ENCODE measurements at places on chromosomes 1 and 21. TPM values are rescaled to one million over a fixed set of nuclear protein-coding genes. Genes with fewer than 3 reads are reported as not detected.
A peak's percentile ranks its signal among the peaks of the same experiment; 100 is the strongest.

IL20 gene
- polyA plus RNA-seq: not detected

ATP1B1 gene
- polyA plus RNA-seq: 25.0 TPM

TAL1 gene
- not detected for polyA plus RNA-seq

COL8A2 gene
- 1.5 TPM for polyA plus RNA-seq

LRIF1 gene
- 10.0 TPM for polyA plus RNA-seq

RIIAD1 gene
- not detected for polyA plus RNA-seq

PALMD gene
- polyA plus RNA-seq: 0.37 TPM

DNA sequence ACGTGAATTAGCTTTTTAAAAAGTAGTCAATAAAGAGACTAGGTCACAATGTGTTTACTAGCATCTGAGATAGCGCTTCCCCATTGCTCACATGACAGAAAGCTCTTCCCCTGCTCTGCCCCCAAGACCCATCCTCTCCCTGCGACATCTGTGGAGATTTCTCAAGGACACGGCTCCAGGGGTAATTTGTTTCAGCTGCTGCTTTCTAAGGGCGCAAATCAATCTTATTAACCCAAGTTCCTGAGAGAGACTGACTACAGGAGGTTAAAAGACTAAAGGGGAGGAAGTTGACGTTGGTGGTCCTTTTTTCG is at the start of gene MYOCOS:
Gene MYOCOS, plus strand, starts transcription at position 92 of the 311 bp plus-strand sequence. CDS start 1,641 bp downstream, outside the sequence.
- DNase-seq: no peak

GRCh38 chr1:163672976-163673758 is 351.4 kb downstream of the NUF2 start:
- DNase-seq: no peak

GRCh38 chr1:185358957-185359356 is 41.9 kb upstream of the IVNS1ABP start:
- no peak for DNase-seq

- DNase-seq: no peak
Measured at GRCh38 chr1:213507472-213508223, 456.6 kb downstream of the RPS6KC1 start.

GRCh38 chr1:85174503-85174902 is 26.3 kb downstream of the SYDE2 start:
- DNase-seq: peak; percentile 1

DNA sequence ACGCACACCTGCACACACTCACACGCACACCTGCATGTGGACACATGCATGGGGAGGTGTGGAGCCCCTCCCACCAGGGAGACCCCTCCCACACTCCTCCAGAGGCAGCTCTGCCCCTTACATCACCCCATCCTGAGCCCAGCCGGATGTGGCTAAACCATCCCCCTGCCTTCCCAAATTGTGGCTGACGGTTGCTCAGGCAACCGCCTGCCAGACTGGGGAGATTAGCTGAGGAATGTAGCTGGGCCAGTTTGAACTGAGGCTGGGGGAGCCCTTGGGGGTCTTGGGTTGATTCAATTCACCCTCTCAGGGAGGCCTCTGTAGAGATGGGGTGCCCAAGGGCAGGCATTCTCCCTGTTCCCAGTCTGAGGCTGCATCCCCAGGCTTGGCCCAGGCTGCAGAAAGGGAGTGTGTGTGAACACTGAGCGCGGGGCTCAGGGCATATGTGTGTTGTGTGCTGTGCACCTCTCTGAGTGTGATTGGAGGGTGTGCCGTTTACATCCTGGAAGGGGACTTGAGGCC is 12.9 kb downstream of the PTPRU start:
- no peak for DNase-seq

- no peak for DNase-seq
Measured at GRCh38 chr1:48932366-48932765, 155.7 kb upstream of the BEND5 start.

DNA sequence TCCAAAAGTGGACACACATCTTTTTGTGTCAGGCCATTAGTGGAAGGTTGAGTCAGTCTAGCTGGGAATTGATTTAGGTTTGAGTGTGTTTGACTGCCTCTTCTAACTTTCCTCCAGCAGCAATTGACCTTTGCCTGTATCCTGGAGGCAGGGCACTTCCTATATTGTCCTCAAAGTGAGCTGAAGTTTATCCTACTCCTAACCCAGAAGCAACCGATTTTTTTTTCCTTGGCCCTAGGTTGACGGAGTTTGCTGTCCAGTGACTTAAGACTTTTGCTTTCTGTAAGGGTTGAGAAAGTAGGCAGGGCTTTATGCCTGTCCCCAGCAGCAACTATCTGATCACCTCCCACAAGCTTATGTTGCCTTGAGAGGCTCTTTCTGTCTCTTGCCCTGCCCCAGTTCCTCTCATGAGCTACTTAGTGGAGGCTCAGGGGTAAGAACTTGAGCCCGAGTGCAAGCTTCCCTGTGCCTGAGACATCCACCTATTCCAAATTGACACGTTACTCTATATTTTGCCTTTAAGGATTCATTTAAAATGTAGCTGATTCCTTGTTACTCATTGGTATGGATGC is 30.9 kb downstream of the SLC35F3 start:
- no peak for DNase-seq

GRCh38 chr21:15688809-15689208 is 41.0 kb upstream of the USP25 start:
- DNase-seq: no peak

DNA sequence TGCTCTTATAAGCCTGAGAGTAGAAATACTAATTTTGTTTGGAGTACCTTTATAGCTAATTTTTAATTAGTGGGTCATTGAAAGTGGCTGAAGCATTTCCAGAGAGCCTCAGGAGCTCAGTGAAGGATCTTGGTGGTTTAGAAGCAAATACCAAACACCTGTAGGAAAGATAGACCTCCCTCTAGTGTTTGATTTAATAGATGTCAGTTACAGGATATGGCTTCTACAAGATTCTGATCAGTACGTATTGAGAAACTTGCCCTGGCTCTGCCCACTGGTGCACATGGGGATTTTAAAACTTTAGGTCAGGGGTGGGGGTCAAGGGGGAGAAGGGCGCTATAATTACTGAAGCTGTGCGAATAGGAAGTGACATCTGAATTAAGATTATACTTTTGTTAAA is 122.2 kb downstream of the POU2F1 start:
- DNase-seq: no peak

DNA sequence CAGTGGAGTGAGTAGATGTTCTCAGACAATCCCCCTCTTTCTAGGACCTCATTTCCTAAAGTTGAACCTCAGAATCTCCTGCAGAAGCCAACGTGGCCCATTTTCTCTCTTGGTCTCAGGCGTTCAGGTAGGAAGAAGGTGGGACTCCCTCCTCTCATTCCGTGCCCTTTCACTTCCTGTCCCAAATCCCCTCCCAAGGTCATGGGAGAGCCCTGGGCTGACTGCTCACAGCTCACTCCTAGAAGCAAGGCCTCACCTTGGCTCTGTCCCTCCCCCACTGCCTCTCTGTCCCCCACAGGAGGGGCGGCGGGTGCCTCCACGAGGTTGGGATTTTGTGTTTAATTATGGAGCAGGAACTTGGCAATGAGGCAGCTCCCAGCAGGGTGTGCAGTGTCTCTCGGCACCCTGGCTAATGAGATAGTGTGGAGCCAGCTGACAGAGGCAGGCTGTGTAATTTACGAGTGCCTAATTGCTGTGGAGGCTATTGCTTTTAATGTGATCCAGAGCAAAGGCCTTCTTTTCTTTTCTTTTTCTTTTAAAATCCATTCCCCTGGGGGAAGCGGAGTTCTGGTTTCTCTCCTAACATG is 9.1 kb upstream of the CDK18 start:
- no peak for DNase-seq

GRCh38 chr1:88036345-88037014 is 647.6 kb upstream of the PKN2 start:
- no peak for DNase-seq

GRCh38 chr1:53644496-53644895 is 94.5 kb downstream of the GLIS1 start:
- DNase-seq: no peak

DNA sequence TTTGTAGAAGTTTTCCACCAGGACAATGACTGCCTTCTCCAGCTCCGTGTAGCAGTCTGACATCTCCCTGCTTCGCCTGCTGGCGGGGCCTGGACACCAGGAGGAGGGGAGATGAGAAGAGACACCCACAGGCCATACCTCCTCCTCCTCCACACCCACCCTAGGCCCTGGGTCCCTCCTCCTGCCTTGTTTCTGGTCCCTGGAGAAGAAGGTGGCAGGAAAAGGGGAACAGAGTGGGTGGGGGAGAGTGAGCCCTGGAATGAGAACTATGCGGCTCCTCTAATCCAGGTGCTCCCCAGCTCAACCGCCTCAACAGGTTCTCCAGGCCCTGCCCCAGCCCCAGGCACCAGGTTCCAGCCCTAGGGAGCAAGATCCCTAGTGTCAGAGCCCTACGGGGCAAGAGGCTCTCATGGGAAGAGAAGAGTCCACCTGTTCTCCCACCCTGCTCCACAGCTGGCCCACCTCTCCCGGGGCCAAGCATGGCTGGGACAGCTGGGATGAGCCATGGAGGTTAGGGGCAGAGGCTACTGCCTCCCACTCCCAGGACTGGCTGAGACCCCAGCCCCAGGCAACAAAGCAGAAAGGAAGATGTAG is 4.8 kb downstream of the S100A16 start:
- DNase-seq: no peak

- DNase-seq: no peak
Measured at GRCh38 chr1:155645034-155645598, 35.1 kb downstream of the MSTO1 start.

DNA sequence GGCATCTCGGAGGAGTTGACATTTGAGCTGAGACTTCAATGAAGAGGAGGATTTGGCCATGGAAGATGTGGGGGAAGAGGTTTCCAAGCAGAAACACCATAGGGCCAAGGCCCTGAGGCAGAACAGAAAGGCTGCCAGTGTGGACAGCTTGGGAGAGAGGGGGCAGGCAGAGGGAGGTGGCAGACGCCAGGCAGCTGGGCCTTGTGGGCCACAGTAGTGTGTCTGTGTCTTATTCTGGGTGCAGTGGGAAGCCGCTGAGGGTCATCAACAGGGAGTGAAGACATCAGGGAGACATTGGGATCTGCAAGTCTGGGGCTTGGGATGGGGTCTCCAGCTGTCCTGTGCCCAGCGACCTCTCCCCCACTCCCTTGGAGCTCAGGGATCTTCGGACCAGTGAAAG is 96.8 kb downstream of the LACTBL1 start:
- DNase-seq: no peak

DNA sequence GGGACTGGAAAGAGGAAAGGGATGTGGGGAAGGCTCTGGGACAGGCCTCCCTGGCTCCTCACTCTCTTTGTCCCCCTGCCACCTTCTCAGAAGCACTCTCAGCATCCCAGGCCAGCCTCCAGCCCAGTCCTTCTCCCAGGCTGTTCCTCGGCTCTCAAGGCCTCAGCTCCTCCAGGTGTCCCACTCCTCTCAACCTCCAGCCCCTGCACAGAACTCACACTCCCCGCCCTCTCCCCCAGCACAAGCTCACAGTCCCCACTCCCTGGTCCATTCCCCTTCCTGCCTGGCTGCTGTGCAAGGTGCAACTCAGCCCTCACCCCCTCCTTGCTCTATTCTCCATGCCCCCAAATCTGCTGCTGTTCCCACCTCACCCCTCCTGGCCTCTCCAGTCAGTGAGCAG is 185.0 kb downstream of the HIVEP3 start:
- no peak for DNase-seq

DNA sequence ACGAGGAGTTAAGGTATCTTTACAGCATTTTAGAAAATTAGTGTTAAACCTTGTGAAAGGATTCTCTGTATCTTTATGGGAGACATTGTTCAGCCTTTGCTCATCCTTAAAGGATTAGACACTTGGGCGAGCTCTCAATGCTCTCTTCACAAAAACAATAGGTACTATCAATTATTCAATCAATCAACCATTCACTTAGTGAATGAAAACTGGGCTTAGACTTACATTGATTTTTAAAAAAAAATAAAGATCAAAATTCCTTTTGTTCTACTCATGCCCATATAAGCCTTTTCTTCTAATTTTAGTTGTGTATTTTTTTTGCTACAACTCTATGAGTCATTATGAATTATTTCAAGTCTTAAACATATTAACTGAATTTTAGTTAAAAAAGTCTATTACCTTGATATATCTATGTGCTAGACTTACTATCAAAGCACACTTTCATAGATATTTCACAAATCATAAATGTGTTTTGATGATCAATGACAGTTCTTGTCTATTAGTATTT is 181.2 kb downstream of the DPYD start:
- no peak for DNase-seq

GRCh38 chr1:101239095-101240040 is 2.5 kb downstream of the S1PR1 start:
- no peak for DNase-seq

GRCh38 chr1:31843506-31843905 is 27.7 kb upstream of the SPOCD1 start:
- DNase-seq: peak; percentile 10

- DNase-seq: no peak
Measured at GRCh38 chr1:233796146-233796783, 108.2 kb upstream of the SLC35F3 start.

GRCh38 chr1:162878000-162878596 is 17.1 kb upstream of the CCDC190 start:
- DNase-seq: peak; percentile 38
